ENCODE measurements at places on chromosomes 16 and 17.
A peak's percentile ranks its signal among the peaks of the same experiment; 100 is the strongest.

- peak; percentile 20 for DNase-seq
Measured at GRCh38 chr17:50883850-50884438, 17.8 kb upstream of the TOB1 start.

DNA sequence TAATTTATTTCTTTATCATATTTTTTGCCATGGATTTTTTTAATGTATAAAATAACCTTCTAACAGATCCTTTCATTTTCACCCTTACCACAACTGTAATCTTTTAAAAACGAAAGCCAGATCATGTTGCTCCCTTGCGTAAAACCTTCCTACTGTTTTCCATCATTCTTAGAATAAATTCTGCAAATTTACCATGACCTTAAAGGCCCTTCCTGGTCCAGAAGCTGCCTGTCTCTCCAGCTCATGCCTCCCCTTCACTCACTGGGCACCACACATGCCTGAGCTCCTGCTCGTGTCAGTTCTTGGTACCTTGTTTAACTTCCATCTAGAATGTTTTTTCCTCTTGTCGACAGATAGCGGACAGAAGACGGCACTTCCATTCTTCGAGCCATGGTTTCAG, 245.0 kb upstream of the CDH5 start:
- no peak for DNase-seq

DNA sequence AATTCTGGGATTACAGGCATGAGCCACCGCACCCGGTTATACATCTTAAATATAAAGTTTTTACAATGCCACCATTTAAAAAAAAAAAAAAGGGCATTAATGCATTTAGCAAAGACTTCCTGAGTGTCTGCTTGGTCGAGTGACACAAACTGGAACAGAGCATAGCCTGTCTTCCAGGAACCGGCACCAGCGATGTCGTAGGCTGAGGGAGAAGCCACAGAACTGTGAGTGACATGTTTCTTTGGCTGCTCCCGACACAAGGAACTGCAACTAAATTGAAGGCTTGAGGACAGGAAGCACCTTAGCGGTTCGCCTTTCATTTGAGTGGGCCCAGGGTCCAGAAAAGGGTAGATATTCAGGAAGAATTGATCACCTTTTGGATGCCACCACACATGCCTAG, 717.8 kb downstream of the MAF start:
- DNase-seq: no peak

DNA sequence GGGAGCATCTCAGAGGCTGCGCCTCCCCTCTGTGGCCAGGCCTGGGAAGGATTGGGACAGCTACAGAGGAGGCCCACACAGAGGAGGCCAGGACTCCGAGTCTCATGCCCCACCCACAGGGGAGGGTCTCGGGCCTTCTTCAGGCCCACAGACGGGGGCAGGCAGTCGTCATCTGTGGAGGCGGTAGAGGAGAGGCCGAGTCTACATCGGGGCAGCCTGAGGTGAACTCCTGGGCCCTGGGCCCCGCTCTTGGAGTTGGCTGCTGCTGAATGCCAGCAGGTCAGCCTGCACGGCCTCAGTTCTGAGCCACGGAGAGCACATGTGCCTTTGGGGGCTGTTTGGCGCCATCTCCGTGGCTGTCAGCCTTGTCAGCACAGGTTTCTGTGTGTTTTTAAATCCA, 8.1 kb upstream of the NUDT16L1 start:
- no peak for DNase-seq

GRCh38 chr17:80866050-80866793, 125.4 kb upstream of the CHMP6 start:
- peak; percentile 66 for DNase-seq

GRCh38 chr16:81384006-81384405, 60.6 kb upstream of the CMIP start:
- DNase-seq: peak; percentile 64

GRCh38 chr16:19879241-19879792, 5.3 kb downstream of the GPRC5B start:
- peak; percentile 15 for DNase-seq

DNA sequence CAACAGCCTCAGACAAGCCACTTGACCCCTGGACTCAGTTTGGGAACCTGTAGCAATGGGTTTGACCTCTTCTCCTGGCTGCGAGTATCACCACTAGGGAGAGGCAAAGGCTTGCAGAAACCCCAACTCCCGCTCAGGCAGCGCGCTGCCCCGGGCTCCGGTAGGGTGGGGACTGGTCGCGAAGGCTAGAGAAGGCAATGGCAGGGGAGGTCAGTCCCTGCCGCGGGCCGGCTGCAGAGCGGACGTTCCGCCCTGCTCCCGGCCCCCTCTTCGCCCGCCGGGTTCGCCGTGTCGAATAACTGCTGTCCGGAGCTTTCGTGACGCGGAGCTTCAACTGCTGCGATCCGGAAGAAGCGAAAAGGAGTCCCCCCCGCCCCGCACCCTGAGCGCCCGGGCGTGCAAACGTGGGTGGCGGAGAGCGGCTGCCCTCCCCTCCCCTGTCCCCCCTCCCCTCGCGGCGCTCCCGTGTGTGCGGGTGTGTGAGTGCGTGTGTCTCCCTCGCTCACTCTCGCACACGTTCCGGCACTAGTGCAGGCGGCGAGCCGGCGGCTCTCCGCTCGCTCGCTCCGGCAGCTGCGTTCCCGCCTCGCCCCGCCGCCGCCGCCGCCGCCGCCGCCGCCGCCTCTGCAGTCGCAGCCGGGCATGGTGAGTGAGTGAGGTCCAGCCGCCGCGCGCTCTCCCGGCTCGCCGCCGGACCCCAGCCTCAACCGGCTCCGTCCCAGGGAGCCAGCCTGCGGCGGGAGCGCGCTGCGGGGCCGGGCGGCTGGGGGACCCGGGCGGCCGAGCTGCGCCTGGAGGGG, 772 bp upstream of the SHISA6 start:
- DNase-seq: peak; percentile 30

DNA sequence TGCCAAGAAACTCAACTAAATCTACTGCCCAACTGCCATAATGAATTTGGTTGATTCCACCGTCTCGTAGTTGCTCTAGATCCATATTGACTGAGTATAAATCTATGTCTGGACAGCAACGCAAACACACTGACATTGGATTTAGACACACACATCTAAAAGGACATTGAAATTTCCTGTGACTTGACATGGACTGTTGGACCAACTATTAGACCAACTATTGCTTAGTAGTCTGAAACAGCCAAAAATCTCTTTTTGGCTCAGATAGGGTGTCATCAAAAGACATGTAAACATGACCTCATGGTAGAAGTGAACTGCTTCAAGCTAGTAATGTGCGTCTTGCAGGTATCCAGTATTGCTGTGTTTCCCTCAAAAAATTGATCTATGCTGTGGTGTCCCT, 31.3 kb downstream of the KIAA0513 start:
- no peak for DNase-seq

- DNase-seq: no peak
Measured at GRCh38 chr16:84699147-84699711, 571 bp upstream of the USP10 start.

DNA sequence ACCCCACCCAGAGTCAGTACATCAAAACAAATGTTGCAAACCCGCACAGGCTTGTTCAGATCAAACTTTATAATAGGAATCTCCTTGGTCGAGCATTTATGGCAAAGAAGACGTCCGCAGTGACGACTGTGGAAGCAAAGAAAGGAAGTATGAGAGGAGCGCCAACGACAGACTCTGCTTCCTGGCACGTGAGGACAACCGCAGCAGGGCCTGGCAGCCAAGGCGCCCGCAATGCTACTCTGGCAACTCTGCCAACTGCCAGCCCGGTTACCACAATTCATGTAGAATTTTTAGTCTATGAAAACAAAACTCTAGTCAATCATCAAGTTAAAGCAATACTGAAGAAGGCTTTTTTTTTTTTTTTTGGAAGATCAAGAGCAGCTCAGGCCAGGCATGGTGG, 24.8 kb downstream of the CYB5D2 start:
- DNase-seq: no peak

DNA sequence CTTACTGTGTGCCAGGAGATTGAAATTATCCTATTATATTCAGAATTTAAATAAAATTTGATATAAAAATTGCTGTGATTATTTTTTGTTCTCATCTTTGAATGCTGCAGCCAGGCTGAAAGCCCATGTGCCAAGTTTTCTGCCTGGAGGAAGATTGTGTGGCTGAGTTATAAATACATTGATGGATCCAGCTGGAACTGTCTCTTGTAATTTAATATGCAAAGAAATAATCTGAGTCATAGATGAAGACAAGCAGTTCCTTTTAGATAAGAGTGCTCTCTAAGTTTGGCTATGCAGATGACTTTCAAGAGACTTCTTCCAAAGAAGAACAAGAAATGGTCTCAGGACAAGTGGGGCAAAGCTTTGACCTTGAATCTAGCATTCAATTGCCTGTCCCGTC, 871.0 kb downstream of the CDH11 start:
- DNase-seq: peak; percentile 22

- peak; percentile 80 for DNase-seq
Measured at GRCh38 chr16:82612263-82612662, 14.5 kb upstream of the CDH13 start.

- DNase-seq: no peak
Measured at GRCh38 chr17:48905987-48906515, 2.2 kb upstream of the UBE2Z start.

DNA sequence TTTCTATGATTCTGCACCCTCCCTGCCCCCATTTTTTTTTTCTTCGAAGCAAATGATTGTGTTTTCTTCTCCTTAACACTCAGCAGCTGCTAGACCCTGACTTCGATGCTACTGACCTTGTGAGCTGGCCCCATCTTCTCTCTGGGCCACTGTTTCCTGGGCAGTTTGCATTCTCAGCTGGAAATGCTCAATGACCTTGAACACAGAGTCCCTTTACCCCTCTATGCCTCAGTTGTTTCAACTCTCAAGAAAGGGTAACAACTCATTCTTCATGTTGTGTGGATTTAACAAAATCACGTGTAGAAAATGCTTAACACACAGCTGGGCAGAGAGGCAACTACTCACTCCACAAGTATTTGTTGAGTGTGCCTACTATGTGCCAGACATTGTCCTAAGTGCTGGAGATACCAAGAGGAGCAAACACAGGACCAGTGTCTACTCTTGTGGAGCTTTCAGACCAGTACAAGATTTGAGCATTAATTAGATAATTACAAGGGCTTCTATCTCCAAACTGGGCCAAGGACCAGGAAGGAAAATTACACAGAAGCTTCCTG, 66.2 kb downstream of the IQCK start:
- DNase-seq: peak; percentile 54

DNA sequence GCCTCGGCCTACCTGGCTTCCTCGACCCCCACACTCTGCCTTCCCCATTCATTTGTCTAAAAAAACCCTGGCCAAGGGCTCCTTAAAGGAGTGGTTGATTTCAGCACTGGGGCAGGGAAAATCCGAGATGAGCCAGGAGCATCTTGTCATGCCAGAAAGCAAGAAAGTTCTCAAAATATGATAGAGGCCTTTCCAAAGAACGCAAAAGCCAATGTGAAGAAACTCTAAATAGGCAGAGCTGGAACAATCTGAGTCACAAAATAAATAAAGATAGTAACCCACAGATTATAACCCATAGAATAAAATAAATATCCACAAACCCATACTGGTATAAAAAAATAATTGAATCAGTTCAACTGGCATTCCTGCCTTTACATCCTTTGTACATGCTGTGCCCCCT, 192.3 kb upstream of the SALL1 start:
- DNase-seq: no peak

GRCh38 chr17:39487946-39488345, 26.7 kb downstream of the CDK12 start:
- no peak for DNase-seq

GRCh38 chr16:89720813-89721545, at the start of the genes VPS9D1 and ZNF276:
VPS9D1 (minus strand) TSS chr16:89720898; CDS start chr16:89720861, 37 bp downstream.
ZNF276 (plus strand) TSS chr16:89721537; CDS start chr16:89721641, 104 bp downstream.
- peak; percentile 72 for DNase-seq

DNA sequence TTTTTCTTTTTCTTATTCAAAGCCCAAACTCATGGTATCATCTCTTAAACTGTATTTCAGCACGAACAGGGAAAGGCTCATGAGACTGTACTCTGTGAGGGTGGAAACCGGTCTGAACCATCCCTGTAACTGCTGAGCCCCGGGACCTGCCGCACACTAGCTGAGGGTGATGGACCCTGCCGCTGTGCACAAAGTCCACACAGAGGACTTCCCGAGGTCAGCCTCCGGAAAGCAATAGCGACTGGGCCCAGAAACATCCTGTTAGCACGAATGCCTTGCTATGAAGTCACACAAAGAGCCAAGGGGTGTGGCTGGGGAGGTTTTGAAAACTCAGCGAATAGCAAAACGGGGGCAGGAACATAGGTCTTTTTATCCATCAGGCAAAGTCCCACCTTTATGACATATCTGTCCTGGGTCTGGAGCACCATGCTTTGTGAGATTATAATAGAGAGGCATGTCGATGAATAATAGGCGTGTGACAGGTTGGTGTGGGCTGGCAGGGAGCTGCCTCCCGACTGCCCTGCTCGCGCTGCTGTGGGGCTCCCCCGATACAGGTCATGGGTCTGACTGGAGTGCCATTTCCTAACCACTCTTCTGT, 33.4 kb downstream of the CDK5R1 start:
- no peak for DNase-seq

DNA sequence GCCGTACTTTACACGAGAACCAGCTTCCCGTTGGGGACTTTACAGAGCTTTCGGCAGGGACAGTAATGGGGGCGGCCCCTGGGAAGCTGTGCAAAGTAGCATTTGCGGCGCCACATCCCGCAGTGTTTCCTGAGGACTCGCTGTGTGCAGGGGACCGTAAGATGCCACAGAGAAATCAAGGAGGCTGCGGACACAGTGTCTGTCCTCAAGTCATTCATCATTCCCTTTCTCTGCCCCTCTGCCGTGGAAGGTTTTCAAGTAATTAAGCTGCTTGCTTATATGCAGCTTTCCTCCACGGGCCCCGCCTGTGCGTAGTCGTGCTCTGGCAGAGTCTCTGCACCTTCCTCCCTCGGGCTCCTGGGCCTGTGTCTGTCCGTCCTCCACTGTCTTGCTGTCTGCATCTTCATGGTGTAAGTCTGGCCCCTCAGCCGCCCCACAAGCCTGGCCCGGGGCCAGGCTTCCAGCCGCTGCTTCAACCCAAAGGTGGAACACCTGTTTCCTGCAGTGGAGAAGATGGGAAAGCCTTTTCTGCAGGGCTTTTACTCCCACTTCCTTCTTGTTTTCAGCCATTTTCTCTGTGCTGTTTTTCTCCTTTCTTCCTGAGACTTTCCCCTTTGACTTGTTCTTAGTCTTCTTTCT, 216.9 kb upstream of the CHMP6 start:
- no peak for DNase-seq

- no peak for DNase-seq
Measured at GRCh38 chr16:81415751-81416150, 28.9 kb upstream of the CMIP start.

DNA sequence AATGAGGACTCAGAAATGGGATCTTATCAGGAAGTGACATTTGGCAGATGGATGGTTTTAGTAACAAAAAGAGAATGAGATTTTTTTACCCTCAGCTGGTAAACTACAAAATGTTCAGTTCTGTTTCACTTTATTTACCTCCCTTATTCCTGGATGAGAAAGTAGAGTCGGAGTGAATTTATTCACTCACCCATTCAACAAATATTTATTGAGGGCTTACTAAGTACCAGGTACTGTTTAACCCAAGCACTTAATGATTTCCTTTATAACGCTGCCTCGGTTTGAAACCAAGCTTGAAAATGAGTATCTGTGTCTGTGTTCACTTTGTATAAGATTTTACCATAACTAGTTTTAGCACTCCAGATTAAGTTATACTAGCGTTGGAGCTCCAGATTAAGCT, 38.1 kb downstream of the CDRT15 start:
- no peak for DNase-seq

GRCh38 chr16:65833171-65833871, 533.2 kb upstream of the CDH5 start:
- no peak for DNase-seq

All from pons (tissue), 1 donor.